ENCODE measurements at places on chromosomes 3 and 15.

GRCh38 chr3:151082880-151083838, 2.3 kb upstream of the MED12L start:
- no peak for DNase-seq

GRCh38 chr3:162643245-162643644, 1146.6 kb downstream of the OTOL1 start:
- no peak for DNase-seq

GRCh38 chr15:92883876-92884435, 16.2 kb upstream of the CHD2 start:
- no peak for DNase-seq

DNA sequence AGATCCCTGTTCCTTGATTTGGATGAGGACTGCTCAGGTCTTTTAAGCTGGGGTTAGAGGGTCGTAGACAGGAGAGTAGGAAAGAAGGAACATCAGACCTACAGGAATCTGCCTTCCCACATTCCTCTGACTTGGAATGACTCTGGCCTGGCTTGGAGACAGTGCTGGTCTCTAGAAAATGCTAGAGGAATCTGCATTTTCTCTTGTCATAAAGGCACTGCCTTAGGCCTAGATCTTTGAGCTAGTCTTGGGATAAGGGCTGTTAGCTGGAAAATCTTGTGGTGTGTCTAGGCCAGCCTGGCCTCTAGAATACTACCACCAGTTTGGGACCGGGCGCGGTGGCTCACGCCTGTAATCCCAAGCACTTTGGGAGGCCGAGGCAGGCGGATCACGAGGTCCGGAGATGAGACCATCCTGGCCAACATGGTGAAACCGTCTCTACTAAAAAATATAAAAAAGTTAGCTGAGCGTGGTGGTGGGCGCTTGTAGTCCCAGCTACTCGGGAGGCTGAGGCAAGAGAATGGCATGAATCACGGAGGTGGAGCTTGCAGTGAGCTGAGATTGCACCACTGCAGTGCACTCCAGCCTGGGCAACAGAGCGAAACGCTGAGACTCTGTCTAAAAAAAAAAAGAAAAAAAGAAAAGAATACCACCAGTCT, 17.3 kb upstream of the BSN start:
- no peak for DNase-seq

DNA sequence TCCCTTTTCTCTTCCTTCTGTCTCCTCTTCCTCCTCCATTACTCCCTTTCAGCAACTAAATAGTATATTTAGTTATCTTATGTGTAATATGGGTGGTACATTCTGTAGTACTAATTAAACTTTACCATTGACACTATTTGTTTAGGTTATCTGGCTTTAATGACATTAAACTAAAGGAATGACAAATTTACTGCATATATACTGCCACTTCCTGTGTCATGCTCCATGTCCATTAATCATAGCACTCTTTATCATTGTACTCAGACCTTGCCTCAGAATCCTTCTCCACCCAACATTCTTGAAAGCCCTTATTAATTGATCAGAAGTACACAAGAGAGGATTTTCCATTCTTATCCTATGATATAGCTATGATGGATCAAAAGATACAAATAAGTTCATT, 244.2 kb downstream of the NAALADL2 start:
- no peak for DNase-seq

- DNase-seq: no peak
Observed at GRCh38 chr3:99624496-99625236, 13.7 kb upstream of the COL8A1 start.

GRCh38 chr15:63475707-63476106, 28.7 kb upstream of the USP3 start:
- DNase-seq: no peak

GRCh38 chr3:138081371-138082084, 33.9 kb downstream of the DZIP1L start:
- no peak for DNase-seq

DNA sequence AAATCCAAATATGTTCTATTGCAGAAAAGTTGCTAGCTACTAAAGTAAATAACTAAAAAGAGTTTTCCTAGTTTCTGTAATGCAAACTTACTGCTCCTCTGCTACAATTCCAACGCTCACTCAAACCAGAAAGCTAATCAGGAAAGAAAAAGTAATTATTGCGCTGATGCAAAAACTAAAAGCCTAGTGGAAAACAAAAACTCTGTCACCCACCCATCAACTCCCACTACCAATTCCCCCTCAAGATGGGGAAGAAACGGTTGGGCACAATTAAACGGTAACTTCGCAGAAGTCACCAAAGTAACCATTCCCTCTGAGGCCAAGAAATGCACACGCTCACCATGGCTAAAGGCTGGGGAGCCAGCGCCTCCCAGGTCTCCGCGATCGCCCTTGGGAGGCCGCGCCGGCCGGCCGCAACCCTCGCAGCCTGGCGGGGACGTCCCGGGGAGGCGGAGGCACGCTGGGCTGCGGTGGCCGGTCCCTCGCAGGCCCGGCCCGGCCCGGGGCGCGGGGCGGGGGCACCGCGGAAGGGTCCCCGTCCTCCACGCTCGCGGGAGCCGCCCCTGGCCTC, 684 bp downstream of the SLTM start:
- DNase-seq: peak; percentile 39

DNA sequence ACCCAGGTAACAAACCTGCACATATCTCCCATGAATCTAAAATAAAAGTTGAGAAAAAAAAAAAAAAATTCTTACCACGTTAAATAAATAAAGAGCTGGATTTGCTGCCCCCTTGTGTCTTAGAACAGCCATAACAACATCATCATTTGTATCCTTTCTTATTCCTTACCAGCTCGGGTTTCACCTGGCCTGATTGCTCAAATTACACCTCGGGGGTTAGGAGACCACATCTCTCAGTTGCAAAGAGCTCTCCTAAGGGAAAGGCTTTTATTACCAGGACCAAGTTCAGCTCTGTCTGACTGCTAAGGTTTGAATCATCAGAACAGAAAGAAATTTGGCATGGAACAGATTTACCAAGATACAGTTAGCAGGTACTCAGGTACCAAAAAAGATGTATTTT, 25.8 kb upstream of the RPL39L start:
- peak; percentile 65 for DNase-seq

GRCh38 chr15:71103102-71103676, 12.1 kb upstream of the THSD4 start:
- DNase-seq: no peak

DNA sequence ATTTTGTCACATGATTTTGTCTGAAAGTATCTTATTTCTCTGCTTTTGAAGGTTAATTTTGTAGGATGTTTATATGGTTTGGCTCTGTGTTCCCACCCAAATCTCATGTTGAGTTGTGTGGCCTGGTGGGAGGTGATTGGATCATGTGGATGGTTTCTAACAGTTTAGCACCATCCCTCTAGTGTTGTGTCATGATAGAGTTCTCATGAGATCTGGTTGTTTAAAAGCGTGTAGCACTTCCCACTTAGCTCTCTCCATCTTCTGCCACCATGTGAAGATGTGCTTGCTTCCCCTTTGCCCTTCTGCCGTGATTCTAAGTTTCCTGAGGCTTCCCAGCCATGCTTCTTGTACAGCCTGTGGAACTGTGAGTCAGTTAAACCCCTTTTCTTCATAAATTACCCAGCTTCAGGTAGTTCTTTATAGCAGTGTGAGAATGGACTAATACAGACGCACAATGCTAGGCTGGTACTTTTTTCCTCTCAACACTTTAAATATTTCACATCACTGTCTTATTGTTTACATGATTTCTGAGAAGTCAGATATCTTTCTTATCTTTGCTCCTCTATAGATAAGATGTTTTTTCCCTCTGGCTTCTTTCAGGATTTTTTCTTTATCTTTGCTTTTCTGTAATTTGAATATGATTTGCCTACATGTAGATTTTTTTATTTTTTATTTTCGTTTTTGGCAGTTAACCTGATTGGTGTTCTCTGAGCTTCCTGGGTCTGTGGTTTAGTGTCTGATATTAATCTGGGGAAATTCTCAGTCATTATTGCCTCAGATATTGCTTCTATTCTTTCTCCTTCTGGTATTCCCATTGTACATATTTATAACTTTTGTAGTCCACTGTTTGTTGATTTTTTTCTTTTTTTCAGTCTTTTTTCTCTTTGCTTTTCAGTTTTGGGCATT, 22.2 kb downstream of the BTD start:
- DNase-seq: no peak

GRCh38 chr15:68789534-68790241, 31.0 kb downstream of the ANP32A start:
- DNase-seq: no peak

DNA sequence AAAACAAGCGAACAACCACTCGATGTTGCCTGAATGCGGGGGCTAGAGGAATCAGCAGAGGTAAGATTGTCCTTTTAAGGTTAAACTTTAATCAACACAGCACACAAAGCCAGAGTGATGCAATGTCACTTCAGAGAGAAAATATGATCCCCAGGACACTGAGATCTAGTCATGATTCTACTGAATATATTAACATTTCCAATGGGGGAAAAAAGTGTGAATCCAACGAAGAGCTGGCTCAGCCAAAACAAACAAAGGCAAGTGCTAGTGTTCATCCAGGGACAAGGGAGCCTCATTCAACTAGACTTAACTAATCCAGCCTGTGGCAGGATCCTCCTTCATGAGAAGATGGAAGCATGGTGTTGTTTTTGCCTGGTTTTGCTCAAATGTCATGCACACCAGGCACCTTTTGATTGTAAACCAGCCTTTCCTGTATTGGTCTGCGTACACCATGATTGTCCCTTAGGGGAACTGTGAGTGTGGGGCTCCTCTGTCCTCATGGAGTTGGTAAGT, 35.8 kb downstream of the SCG5 start:
- DNase-seq: peak; percentile 58

DNA sequence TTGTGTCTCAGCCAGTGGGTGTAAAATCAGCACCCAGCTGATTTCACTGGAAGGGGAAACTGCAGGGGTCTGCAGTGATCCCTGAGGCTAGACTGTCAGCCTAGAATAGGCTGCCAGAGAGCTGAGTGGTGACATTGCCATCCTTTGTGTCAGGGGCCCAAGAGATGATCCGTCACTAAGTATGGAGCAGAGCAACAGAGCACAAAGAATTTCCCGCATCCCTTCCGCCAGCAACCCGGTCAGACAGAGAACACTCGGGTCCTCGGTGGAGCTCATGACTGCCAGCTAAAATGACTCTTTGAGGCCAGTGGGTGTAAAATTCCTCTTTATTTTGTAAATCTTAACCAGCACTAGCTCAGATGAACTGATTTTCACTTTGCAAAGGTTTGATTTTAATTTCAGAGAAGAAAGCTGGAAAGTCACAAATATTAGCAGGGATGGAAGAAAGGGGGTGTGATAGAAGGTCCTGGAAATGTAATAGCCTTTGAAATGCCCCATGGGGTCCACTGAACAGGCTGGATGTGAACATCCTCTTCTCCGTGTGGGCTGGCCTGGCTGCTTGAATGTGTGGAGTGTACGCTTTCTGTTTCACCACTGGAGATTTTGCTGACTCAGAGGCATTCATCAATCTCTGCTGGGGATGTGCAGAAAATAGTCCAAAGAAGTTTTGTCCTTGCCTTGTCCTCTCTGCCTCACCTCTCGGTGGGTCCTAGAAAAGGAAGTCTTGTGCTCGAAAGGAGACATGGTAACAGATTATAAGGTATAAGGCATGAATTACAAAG, 138.8 kb downstream of the SV2B start:
- DNase-seq: no peak

DNA sequence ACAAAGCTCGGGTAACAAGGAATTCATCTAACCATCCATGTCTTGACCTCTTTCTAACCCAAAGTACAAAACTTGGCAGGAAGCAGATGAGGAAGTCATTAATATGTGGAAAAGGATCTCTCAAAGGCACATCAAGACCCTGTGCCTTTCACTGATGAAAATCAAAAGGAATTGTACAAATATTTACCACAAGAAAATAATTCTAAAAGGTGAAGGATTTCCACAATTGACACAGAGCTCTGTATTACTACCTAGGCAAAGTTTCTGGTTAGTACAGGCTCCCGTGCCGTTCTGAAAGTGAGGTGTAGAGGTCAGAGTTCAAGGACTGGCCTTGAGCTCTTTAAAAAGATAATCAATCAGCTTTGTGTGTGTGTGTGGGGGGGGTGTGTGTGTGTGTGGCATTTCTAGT, 239.7 kb upstream of the ICE2 start:
- DNase-seq: no peak

DNA sequence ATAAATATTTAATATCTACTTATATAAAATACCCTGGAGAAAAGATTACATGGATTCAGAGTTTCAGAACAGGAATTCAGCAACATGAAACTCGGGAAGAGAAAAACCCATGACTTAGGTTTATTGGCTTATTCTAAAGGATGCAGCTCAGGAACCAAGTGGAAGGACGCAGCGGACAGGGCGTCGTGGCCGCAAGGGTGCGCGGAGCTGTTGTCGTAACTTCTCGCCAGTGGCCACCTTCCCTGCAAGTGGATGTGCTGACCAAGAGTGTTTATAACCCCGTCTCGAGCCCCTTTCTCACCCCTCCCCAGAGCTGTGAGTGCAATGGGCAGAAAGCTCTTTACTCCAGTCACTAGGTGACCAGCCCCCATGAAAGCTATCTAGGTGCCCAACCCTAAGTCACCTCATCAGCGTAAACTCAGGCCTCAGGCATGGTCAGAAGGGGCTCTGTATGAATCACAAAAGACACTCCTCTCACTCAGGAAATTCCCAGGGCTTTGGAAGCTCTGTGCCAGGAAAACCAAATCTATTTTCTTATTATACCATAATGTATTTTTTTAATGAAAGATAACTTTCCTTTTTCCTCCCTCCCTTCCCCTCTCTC, 77.3 kb downstream of the CHRNA7 start:
- DNase-seq: no peak

DNA sequence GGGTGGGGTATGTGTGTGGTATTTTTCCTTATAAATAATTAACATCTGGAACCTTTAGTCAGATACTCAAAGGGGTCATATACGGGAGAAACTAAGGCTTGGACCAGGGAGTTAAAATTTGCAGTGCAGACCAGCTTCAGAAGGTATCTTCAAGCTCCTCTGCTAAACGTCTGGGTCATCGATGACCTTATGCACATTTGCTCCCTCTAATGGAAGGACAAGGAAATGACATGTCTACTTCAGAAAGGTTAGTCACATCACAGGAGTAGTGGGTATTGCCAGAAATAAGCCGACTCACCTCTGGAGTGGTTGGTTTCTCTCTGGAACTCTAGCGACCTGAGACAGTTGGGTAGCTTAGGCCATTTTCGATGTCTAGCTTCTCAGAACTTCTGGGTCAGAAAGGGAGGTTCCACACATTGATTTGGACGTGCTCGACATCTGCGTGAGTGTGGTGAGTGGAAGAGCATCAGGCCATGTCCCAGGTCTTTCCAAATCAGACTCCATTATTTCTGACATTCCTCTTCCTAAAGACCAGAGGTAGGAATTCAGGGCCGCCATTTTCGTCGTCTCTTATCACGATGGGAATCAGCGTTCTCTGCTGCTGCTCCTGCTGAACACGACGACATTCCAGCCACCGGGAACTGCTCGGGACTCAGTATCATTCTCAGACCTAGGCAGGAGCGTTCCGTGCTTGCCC, 31.8 kb upstream of the RASA2 start:
- DNase-seq: peak; percentile 60

GRCh38 chr3:53196575-53197407, 35.8 kb downstream of the PRKCD start:
- DNase-seq: no peak

GRCh38 chr3:142608631-142609030, 12.4 kb downstream of the PLS1 start:
- no peak for DNase-seq
